ENCODE measurements at places on chromosomes 2 and 18.

DNA sequence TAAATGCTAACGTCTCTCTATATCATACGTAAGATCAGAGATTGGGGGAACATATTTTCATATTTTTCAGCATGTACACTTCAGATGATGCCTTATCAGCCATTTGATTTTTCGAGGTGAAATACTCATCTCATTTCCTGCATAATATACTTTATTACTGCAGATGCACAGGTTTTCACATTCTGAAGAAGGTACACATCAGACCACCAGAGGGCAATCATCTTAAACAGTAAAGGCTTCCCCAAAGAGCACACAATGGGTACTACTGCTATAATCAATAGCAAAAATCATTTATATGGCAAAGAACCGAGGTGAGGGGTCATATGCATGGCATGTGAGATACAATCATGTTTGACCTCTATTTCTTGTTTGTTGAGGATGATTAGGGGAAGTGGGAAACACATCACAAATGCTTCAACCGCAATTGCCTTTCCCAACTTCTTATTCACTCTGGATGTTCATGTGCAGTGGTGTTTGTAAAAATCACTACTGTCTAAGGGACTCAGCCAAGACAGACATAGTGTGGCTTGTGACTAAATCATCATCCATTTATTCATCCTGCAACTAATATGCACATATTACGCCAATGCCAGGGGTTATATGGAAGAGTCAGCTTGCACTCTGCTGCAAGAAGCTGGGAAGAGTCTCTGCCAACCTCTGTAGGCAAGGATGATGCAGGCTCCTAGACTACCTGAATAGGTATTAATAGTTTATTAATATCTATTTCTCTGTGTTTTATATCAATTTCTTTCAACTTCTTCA lies 118.7 kb downstream of the EPB41L3 start:
- peak; percentile 47 for DNase-seq

GRCh38 chr2:49367003-49367402 lies 212.7 kb upstream of the FSHR start:
- no peak for DNase-seq

- no peak for DNase-seq
These were observed 8.1 kb downstream of the STK39 start for GRCh38 chr2:168239281-168239680.

DNA sequence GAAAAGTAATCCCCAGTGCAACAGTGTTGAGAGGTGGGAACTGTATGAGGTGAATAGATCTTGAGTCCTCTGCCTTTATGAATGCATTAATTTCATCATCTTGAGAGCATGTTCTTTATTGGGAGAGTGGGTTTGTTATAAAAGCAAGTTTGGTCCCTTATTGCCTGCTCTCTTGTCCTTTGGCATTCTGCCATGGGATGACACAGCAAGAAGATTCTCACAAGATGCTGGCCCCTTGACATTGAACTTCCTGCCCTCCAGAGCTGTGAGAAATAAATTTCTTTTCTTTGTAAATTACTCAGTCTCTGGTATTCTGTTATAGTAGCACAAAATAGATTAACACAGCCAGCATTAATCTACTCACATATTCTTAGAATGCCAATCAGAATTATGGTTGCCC lies 108.6 kb downstream of the EHBP1 start:
- no peak for DNase-seq

DNA sequence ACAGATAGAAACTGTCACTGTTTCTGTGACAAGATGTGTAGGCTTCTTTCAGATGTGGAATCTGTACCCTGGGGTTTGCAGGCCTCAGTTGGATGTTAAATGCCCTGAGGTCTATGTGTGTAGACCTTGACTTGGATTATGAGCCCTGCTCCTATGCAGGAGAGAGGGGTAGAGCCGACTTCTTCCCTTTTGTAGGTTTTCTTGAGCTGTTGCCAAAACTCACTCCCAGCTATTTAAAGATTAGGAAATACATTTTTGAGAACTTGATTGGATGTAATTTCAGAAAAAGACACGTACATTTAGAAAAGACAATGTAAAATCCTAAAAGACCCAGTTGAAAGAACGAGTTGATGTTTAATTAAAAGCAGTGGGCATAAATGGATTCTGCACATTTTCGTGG lies 374.8 kb downstream of the SLC4A3 start:
- no peak for DNase-seq
